ENCODE measurements at places on chromosomes 2 and 18. TPM values are rescaled to one million over a fixed set of nuclear protein-coding genes. Genes with fewer than 3 reads are reported as not detected.
A peak's percentile ranks its signal among the peaks of the same experiment; 100 is the strongest.

Gene CYP1B1
- total RNA-seq: 9.6 TPM

Gene DLGAP1
- total RNA-seq: 3.7 TPM

Gene PRKAG3
- total RNA-seq: not detected

GRCh38 chr18:34659579-34660517 is 50.2 kb upstream of the DTNA start:
- no peak overlapping the region for H3K4me3 ChIP-seq
- H3K27ac ChIP-seq: peak overlapping the region; percentile 50
- peak; percentile 73 for DNase-seq
- H3K36me3 ChIP-seq: no peaks in the 10 kb centered on the region
- H3K4me1 ChIP-seq: no peaks in the 10 kb centered on the region

- no peak overlapping the region for H3K27ac ChIP-seq
- no peaks in the 10 kb centered on the region for H3K36me3 ChIP-seq
- no peaks in the 10 kb centered on the region for H3K4me1 ChIP-seq
- H3K4me3 ChIP-seq: no peak overlapping the region
Observed at GRCh38 chr18:6434987-6435709, 20.4 kb upstream of the L3MBTL4 start.

GRCh38 chr2:151520976-151521375 is 111.3 kb downstream of the RIF1 start:
- H3K36me3 ChIP-seq: no peaks in the 10 kb centered on the region
- no peak overlapping the region for H3K4me3 ChIP-seq
- H3K4me1 ChIP-seq: no peaks in the 10 kb centered on the region

DNA sequence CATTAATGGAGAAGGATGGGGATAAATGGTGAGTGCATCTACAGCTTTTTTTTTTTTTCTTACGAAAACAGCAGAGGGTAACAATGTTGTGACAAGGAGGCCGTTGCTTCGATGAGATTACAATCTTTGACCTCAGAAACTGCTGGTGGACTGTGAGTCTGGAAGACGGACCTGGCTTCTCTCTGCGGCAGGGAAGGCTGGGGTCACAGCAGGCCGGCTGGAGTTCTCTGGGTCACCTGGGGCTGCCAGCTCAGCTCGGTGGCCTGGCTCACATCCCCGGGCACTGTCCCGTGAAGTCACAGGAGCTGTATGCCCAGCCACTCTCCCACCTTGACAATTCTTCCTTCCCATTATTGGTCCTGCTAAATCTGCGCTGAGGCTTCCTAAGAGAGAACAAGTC is 160.8 kb downstream of the ACKR3 start:
- H3K36me3 ChIP-seq: no peaks in the 10 kb centered on the region
- no peaks in the 10 kb centered on the region for H3K4me1 ChIP-seq
- DNase-seq: no peak
- no peak overlapping the region for H3K27ac ChIP-seq
- H3K27me3 ChIP-seq: no peaks in the 10 kb centered on the region

DNA sequence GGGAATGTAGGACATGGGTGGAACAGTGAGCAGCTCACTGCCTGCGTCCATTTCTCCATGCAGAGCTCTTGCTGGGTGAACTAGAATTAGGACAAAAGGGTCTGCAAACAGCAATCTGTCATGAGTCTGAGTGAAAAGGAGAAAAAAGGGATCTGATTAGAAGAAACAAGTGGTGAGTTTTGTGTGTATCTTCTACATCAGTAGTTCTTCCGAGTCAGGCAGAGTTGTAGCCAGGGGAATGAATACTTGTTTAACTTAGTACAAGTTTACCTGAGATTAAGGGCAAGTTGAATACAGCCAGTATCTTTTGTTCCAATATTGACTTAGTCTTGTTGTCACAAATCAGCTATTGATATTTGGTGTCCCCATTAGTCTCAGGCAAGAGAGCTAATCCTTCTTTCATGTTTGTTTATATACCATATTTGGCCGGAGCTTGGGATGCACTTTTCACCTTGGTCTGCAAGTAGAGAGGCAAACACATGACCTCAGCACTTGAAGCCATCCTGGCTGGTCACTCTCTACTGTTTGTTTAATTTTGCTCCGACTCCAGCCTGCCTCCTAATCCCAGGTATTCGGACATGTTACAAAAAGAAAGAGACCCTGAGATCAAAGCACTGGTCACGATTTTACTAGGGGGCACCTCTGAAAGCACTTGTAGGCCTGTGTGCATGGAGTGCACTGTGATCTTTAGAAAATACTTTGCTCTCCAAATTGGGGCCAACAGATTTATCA is 211.0 kb upstream of the NT5C1B start:
- no peak overlapping the region for H3K27ac ChIP-seq
- H3K36me3 ChIP-seq: no peaks in the 10 kb centered on the region
- H3K4me3 ChIP-seq: no peak overlapping the region
- no peak for DNase-seq
- no peaks in the 10 kb centered on the region for H3K4me1 ChIP-seq

DNA sequence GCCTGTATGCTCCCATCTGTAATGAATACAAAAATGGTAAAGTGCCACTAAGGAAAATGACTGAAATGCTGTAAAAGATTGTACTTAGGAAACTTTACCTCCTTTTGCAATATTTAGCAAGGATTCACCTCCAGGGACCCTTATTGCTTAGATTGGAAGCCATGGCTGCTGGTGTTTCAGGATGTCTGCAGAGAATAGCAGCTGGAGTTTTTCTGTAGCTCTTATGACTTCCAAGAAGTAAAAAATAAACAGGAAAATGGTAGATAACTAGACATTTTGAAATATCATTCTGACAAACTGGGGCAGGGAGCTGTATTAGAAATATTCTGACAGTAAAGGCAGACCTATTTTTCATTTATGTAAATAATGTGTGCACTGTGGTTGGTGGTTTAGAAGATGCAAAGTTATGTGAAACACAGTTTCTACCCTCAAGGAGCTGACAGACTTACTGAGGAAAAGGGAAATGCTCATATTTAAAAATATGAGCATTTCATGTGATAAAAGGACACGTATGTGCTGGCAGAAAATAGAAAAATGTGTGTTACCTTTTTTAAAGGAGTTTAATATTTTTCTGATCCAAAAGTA is 224.9 kb upstream of the BOD1L2 start:
- H3K27ac ChIP-seq: no peak overlapping the region
- H3K4me3 ChIP-seq: no peak overlapping the region
- no peaks in the 10 kb centered on the region for H3K36me3 ChIP-seq

- no peaks in the 10 kb centered on the region for H3K4me1 ChIP-seq
- no peak for DNase-seq
- no peaks in the 10 kb centered on the region for H3K27me3 ChIP-seq
- no peak overlapping the region for H3K4me3 ChIP-seq
- no peak overlapping the region for H3K27ac ChIP-seq
- H3K36me3 ChIP-seq: no peaks in the 10 kb centered on the region
Observed at GRCh38 chr18:69691008-69691760, 256.5 kb downstream of the CD226 start.

- H3K4me3 ChIP-seq: no peak overlapping the region
- H3K36me3 ChIP-seq: no peaks in the 10 kb centered on the region
- DNase-seq: no peak
- no peak overlapping the region for H3K27ac ChIP-seq
- no peaks in the 10 kb centered on the region for H3K4me1 ChIP-seq
Observed at GRCh38 chr2:199646439-199646838, 188.7 kb upstream of the SATB2 start.

GRCh38 chr2:227871375-227871791 is at the start of gene DAW1:
Gene DAW1, plus strand, starts transcription at chr2:227871631. Its CDS starts 59 bp downstream, at chr2:227871690.
- no peak within 1 kb of the TSS for H3K27ac ChIP-seq
- DNase-seq: peak; percentile 58
- no peaks in the 10 kb centered on the region for H3K4me1 ChIP-seq
- H3K4me3 ChIP-seq: peak within 1 kb of the TSS; percentile 45
- H3K27me3 ChIP-seq: peaks cover 9% of the 10 kb centered on the region
